ENCODE measurements at places on chromosomes 6 and 20.

- DNase-seq = peak; percentile 32
Observed at GRCh38 chr20:52405417-52405816, 213.8 kb upstream of the ZFP64 start.

- no peak for DNase-seq
Observed at GRCh38 chr6:32890831-32891230, 36.8 kb downstream of the PSMB9 start.

- no peak for DNase-seq
Observed at GRCh38 chr6:75402296-75402695, 91.3 kb downstream of the FILIP1 start.

DNA sequence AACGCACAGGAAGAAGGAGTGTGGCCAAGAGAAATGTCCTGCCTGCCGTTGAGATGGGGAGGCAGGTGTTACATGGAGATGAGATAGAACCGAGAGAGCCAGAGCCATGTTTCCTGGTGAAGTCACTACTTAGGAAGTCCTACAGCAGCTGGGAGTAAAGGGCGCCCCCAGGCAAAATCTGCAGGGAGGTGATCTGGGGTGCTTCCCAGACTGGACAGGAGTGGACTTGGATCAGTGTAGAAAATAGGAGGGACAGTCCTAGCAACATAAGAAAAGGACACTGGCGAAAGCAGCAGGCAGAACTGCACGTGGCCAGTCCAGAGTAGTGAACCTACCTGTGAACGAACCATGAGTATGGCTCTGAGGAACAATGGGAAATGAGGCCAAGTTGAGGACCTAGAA is 85.3 kb downstream of the CD164 start:
- no peak for DNase-seq

- no peak for DNase-seq
Observed at GRCh38 chr6:150099546-150099945, 30.6 kb upstream of the ULBP3 start.

- DNase-seq = peak; percentile 77
Observed at GRCh38 chr6:3226481-3227362, 731 bp downstream of the TUBB2B start.

- no peak for DNase-seq
Observed at GRCh38 chr6:83633609-83634008, 75.3 kb downstream of the SNAP91 start.

- DNase-seq = no peak
Observed at GRCh38 chr20:4159765-4160490, 144.6 kb upstream of the RNF24 start.

DNA sequence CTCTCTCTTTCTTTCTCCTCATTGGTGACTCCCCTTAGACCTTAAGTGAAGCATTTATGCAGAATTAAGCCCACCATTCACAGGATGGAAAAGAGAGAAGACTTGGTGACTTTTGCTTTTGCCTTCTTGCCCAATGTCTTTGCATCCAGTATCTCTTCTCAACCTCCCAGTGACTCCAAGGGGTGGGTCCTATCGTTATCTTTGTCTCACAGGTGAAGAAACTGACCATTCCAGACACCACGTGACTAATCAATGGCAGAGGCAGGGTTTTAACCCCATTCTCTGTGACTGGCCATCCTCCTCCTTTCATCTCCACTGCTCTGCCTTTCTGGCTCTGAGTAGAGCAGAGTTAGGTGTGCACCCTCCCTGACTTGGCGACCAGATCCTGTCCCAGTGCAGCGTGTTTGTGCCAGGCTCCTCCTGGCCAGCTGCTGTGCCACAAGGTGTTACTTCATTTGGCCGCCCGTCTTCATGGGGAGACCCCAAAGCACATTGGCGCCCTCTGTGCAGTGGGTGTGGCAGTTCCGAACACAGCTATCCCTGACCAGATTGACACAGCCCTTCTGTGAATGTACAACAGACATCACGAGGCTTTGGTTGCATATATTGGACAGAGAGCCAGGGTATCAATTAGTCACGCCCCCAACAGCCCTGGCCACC is 501.3 kb downstream of the CD83 start:
- no peak for DNase-seq

DNA sequence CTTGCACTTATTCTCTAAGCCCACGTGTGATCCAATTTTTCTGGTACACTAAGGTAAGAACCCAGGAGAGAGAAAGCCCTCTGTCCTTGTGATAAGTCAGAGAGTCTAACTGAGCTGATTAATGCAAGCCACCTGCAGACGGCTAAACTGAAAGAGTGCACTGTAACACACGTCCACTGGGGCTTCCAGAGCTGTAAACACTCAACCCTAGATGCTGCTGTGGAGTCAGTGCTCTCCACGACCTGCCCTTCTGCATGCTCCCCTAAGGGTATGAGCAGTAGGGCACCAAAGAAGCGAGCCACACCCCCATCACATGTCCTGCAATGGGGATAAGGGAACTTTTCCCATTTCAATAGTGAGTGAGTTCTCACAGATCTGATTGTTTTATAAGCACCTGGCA is 55.7 kb downstream of the TXLNB start:
- DNase-seq = no peak

DNA sequence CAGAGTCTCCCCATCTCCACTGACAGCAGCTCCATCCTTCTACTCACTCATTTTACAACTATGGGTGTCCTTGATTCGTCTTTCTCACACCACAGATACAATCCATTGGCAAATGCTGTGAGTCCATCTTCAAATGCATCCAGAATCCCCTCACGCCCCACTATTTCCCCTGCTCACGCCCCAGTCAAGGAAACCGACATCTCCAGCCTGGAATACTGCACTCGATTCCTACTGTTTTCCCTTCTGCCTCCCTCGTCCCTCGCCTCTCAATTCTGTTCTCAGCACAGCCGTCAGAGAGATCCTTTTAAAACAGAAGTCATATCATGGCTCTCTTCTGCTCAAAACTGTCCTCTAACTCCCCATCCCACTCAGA is 4.7 kb downstream of the HLA-B start:
- DNase-seq = peak; percentile 6

GRCh38 chr6:145258122-145258521 is 477.2 kb downstream of the EPM2A start:
- DNase-seq = no peak

- no peak for DNase-seq
Observed at GRCh38 chr6:33174784-33175183, 17.5 kb downstream of the COL11A2 start.

- DNase-seq = peak; percentile 66
Observed at GRCh38 chr6:20919677-20920385, 385.6 kb downstream of the CDKAL1 start.

GRCh38 chr6:73798592-73798991 is 102.6 kb downstream of the CD109 start:
- DNase-seq = peak; percentile 42

GRCh38 chr6:44572346-44572745 is 184.8 kb downstream of the CDC5L start:
- DNase-seq = no peak

GRCh38 chr6:124987291-124987690 is 25.1 kb downstream of the RNF217 start:
- no peak for DNase-seq

GRCh38 chr6:41191569-41191968 is 9.4 kb downstream of the TREML2 start:
- peak; percentile 37 for DNase-seq

DNA sequence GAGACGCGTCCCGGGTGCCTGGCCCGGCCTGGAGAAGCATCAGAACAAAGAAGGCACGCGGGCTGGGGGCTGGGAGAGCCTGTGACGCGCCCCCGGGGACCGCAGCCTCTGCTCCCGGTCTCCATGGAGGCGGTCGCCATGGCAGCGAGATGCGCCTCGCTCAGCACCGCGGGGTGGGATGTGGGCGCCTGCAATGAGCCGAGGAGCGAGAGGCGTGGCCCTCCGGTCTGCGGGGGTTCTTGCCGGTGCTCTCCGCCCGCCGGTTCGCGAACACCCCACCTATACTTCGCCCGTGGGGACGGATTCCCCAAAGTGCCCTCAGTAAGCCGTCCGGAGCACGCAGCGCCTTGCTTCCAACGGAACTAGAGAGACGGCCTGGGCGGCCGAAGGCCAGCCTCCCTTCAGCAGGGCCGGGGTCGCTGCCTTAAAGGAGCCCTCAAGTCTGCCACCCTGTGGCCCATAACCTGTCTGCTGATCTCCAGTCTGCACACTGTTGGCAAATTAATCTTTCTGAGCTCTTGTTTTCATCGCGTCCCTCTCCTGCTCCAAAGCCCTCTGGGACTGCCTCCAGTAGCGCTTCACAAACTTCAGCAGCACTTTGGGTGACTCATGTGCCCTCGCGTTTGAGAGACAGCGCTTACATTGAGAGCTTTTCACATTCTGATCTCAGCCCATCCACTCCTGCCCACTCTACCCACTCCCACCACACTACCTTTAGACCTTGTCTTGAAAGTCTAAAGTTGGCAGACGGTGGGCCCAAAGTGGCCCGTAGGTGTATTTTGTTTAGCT is 983 bp upstream of the ADISSP start:
- peak; percentile 83 for DNase-seq

DNA sequence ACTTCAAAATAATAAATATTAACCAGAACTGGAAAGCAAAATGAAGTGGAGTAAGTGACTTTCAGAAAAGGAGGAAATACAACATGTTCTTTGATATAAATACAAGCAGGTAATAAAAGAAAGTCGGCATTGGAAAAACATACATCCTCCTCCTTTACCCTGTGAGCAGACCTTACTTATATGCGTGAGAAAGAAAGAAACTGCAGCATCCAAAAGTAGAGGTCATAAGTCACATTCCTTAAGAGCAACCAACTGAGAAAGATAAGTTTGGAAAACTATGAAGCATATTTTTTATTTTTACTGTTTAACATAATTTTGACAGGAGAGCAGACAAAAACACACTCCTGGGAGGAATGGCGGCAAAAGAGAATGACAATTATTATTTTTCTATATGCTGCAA is 155.5 kb downstream of the HACE1 start:
- no peak for DNase-seq

- DNase-seq = no peak
Observed at GRCh38 chr20:22582964-22583772, 1.2 kb downstream of the FOXA2 start.

- no peak for DNase-seq
Observed at GRCh38 chr6:17530321-17530835, 69.7 kb upstream of the FAM8A1 start.

- DNase-seq = no peak
Observed at GRCh38 chr6:122268394-122268793, 131.1 kb upstream of the HSF2 start.

- no peak for DNase-seq
Observed at GRCh38 chr6:3419624-3420272, 37.1 kb downstream of the SLC22A23 start.

DNA sequence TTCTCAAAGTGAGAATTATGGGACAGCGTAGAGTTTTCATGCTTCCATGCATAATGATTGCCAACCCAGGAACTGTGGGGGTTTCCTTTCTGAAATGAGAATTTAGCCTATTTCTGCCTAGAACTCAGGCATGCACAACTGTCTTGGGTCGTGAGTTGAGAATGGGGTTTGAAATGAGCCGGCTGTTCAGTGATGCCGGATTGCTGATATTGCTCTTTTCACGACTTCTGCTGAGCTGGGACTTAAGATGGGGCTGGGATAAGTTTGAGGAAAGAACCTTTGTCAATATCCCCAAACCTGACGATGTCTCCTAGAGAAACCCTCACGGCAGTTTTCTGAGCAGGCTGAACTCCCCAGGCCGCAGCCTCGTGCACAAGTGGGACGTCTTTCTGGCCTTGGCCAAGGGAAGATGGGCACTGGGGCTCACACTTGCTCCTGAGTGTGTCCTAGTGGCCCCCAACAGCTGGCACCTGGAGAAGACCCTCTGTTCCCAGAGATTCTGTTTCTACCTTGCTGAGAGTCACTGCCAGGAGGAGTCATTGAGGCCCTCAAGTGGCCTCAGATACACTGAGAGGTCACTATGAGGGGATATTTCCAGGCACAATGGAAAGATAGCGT is 34.1 kb upstream of the RIN2 start:
- DNase-seq = no peak

GRCh38 chr6:109204511-109204910 is 109.2 kb downstream of the CEP57L1 start:
- DNase-seq = no peak

DNA sequence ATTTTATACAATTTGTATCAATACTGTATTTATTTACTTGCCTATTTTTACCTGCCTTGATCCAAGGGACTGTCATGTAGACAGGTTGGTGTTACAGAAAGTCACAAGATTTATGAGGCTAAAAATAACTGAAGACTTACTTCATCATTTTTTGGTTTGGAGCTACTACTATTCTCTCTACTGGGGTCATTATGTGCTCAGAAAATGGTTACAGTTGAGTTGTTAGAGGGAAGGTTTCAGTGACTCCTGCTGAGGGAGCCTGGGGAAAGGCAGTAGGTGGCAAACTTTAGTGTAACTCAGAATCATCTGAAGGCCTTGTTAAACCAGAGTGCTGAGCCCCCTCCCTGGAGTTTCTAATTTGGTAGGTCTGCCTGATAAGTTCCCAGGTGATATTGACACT is 118.8 kb downstream of the TINAG start:
- DNase-seq = peak; percentile 37

- DNase-seq = no peak
Observed at GRCh38 chr20:50659975-50660670, 31.2 kb downstream of the RIPOR3 start.

GRCh38 chr20:35017099-35017835 is 61.6 kb downstream of the MYH7B start:
- DNase-seq = no peak

DNA sequence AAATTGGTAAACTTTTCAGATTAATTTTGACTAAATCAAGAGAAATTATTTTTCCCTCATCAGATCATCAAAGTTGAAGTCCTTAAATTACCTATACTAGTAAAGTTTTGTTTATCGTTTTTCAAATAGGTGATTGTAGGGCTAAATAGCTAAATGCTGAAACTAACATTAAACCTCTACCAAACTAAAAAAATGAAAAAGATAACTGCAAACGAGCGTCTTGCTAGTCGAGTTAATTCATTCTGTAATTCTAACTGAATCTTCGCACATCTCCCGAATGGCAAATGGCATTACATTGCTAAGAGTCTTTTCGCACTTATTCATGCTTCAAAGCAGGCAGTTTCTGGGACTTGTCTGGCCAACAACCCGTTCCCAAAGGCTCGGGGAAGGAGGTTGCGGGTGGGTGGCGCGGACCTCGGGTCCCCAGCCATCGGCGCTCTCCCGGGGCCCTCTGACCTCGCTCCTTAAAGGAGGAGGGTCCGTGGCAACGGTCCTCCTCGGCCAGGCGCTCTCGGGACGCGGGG is 43.8 kb downstream of the POPDC3 start:
- DNase-seq = no peak

- DNase-seq = no peak
Observed at GRCh38 chr6:35664945-35665344, 23.8 kb downstream of the FKBP5 start.

DNA sequence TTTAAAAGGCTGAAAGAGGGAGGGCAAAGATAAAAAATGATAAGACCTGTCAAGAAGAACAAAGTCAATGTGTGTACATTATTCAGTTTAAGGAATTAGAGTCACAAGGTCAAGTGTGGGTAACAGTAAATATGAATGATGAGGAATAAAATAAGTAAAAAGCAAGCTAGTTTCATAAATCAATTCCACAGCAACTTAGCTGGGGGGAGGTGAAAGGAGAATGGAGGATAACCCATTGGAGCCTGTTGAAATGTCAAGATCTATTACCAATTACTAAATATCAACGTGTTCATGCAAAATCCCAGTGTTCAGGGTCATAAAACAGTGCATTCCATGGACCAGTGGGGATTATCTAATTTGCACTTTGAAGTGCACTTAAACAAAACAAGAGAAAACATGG is 242.9 kb downstream of the TBX18 start:
- DNase-seq = no peak

GRCh38 chr20:8215361-8215781 is 83.3 kb downstream of the PLCB1 start:
- no peak for DNase-seq

GRCh38 chr6:166105341-166106075 is 62.1 kb downstream of the TBXT start:
- no peak for DNase-seq

Data from GM06990 (cell line).